ENCODE measurements at places on chromosomes 1 and 21.

GRCh38 chr1:67846538-67846937 is 13.3 kb upstream of the GNG12 start:
- no peak for DNase-seq

GRCh38 chr1:46039571-46040052 is 92.8 kb downstream of the PIK3R3 start:
- DNase-seq = no peak

DNA sequence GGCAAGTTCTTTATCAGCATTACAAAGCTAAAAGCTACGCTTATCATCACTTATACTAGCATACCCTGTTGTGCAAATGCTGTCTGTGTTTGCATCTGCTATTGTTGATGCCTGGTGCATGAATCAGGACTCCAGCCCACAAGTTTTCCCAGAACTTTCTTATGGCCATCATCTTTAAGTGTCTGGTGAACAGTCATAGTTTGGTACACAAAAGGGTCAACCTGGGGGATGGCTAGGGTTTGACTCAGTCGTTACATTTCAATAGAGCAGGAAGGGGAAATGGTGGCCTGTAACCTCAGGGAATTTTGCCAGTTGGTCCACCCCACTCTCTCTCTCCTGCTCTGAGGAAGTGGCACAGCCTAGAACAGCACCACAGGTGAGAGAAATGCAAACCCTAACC is 35.4 kb downstream of the SELL start:
- DNase-seq = no peak

DNA sequence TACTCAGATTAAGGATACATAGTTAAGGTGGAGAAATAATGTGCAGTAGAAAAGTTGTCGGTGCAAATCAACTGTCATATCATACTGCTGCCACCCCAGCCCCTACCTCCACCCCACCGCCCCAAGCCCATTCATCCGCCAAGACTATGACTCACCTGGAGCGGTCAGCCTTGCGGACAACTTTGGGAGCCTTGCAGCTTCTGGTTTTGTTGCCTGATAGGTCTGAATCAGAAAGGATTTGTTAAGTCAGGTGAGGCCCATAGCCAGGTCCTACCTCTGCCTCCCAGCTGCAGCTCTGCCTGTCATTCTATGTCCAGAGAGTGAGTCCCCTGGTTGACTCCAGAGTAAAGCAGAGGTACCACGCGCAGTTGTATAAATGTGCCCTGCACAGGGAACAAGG is 12.6 kb downstream of the C1orf162 start:
- DNase-seq = no peak

GRCh38 chr21:35692311-35692710 is 368.0 kb downstream of the SETD4 start:
- no peak for DNase-seq

GRCh38 chr1:227733751-227734545 is 1.2 kb downstream of the JMJD4 start:
- no peak for DNase-seq

GRCh38 chr1:85581802-85582686 is 1.5 kb downstream of the CCN1 start:
- peak; percentile 58 for DNase-seq

GRCh38 chr1:22332795-22333499 is 118.7 kb upstream of the ZBTB40 start:
- DNase-seq = peak; percentile 16

DNA sequence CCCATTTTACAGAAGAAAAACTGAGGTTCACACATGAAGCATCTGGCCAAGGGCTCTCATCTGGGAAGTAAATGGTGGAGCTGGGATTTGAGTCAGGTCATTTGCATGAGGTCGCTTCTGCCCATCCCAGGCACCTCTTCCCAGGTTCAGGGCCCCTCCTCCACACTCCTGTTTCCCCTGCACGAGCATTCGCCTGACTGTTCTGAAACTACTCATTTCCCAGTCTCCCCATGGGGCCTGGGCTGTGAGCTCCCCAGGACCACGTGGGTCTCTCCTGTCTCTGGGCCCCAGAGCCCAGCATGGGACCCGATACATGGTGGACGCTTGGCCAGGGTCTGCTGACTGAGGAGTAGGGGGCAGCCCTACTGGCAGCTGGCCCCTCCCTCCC is 360.8 kb downstream of the MATN1 start:
- no peak for DNase-seq

GRCh38 chr1:242847390-242847993 is 323.0 kb upstream of the PLD5 start:
- DNase-seq = peak; percentile 6

- DNase-seq = no peak
Measured at GRCh38 chr1:86852782-86853408, 61.0 kb downstream of the SELENOF start.

GRCh38 chr1:173063171-173063570 is 12.4 kb upstream of the TNFSF18 start:
- DNase-seq = no peak

GRCh38 chr1:153537376-153537730 is 1.6 kb upstream of the S100A6 start:
- DNase-seq = no peak

- no peak for DNase-seq
Measured at GRCh38 chr1:6674771-6675170, 26.8 kb downstream of the DNAJC11 start.

DNA sequence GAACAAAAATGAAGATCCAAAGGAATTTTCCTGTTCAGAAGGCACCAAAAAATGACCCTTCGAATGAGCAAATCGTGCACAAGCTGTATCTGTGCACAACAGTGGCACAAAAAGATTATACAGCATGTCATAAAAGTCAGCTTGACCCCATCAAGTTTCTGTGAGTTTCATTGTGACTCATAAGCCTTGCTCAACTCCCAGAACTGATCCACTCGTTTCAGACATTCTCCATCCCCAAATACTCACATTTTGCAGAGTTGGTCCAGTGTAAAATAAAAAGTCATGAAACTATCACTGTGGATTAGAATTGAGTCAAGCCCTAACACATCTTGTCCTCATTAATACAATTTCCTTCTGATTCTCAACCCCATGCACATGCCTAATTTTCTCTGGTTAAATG is 174.7 kb upstream of the PKN2 start:
- DNase-seq = no peak

DNA sequence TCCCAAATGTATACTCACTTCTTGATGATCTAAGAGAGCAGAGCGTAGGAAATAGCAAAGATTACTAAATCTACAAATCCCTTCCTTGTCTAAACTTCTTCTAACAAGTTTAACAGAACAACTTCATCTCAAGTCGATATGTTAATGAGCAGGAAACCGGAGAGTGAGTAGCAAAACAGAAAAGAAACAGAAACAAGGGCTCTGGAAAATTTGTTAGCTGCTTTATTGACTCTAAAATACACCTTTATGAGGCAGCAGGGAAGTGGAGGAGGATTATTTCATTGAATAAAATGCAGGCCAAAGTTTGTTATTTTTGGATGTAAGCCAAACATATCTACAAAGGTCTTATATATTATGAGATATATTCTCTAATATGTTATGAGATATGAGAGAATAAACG is 192.4 kb downstream of the LRRIQ3 start:
- DNase-seq = no peak

- no peak for DNase-seq
Measured at GRCh38 chr1:85224734-85225623, 24.2 kb upstream of the SYDE2 start.

DNA sequence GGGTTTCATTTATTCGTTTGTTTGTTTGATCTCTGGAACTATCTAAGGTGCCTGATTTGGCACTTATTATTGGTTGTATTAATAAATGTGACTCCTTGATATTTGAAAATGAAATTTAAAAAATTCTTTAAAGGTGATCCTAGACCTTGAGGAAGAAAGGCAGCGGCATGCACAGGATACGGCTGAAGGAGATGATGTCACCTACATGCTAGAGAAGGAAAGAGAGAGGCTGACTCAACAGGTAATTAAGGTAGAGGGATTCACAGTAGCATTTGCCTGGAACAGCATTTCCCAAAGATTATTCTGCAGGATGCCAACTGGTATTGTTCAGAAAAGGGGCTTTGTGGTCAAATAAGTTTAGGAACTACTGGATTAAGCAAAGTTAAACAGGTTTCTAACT is 54.4 kb upstream of the WNT2B start:
- DNase-seq = no peak

GRCh38 chr1:72635719-72636118 is 353.4 kb upstream of the NEGR1 start:
- no peak for DNase-seq

- DNase-seq = no peak
Measured at GRCh38 chr1:64295136-64295535, 91.7 kb downstream of the UBE2U start.

DNA sequence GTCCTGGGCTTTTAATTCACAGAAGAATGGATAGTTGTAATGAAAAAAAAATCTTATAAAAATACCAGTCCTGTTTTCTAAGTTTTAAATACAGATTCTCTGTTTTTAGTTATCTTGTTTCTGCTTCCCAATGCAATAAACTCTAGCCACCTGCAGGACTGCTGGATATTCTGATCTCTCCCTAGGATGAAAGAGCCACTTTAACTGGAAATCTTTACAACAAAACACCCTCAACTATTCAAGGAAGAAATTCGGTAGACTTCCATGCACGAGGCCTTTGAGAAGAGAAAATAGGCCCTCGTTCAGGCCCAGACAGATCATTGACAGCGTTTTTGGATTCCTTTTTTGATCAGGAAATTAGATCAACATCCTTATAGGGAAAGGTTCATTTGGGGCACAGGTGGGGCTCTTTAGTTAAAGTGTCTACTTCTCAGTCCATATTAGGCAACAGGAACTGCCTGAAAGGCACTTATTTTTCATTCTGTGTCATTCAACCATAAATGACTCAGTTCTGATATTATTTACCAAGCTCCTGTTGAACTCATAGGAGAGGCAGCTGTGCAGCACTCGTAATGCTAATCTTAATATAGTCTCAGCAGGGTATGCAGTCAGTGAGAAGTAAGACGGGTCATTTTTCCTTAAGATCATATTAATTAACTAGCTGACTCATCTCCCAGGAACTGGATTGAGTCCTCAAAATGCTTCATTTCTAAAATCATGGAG is 71.1 kb upstream of the ERRFI1 start:
- DNase-seq = peak; percentile 89

- peak; percentile 77 for DNase-seq
Measured at GRCh38 chr1:16078925-16079656, 5.6 kb upstream of the FAM131C start.

- DNase-seq = no peak
Measured at GRCh38 chr1:107706182-107706581, 258.8 kb downstream of the VAV3 start.

All from Caki2 (cell line).